Activated effector memory CD4-positive, alpha-beta T cell treated with Interleukin-2 at 50 U/mL for 16 hours (primary cell): ENCODE measurements at places on chromosomes 2 and 18.

DNA sequence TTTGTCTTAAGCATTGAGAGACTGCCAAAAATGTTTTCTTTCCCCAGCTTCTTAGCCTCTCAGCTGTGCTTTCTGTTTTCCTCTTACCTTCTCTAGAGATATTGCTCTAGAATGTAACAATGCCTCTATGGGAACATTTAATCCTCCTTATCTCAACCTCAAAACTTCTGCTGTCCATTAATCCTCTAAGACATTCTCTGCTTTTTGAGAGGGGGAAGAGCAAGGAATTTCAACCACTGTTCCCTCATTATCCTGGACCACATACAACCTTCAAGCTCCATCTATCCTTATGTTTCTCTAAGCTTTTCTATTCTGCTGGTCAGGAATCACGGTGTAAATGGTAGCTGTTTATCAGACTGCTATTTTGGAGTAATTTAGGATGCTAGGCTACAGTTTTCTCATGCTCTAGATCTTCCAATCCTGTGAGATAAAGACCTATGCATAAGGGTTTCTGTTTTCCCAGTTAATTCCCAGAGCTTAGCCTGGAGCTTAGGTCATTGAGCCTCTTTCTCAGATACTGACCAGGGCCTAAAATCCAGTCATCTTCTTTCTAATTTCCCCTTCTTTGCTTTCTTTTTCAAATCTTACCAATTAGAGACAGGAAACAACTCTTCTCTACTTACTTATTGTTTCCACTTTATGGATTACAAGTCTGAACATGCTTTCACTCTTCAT lies 282.0 kb downstream of the CALCRL start:
- no peak for DNase-seq

DNA sequence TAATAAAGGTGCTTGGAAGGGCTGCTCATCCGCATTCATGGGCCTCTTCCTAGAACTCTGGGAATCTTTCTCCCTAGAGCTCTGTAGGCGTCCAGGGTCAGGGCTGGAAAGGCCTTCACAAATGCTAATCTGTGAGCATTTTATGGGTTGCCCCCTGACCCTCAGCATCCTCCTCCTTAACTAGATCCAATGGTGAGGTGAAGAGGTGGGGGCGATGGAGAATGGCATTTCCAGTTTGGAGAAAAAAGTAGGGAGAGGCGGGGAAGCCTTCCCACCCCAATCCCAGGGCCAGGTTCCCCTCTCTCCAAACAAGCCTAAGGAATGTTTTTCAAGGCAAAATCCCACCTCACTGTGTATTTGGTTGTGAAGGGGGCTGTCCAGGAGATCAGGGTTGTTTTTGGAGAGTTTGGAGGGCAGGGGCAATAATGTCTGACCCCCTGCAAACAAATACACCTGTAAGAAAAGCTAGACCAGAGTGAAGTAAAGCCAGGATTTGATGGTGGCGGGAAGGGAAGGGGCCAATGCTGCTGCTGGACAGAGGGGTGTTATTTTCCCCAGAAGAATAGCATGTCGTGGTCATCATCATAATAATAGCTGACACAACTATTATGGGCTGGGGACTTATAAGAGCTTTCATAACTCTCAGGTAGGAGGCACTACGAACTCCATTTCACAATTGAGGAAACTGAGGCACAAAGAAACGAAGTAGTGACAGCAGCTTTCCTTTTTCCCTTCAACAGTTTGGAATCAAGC lies 1.4 kb upstream of the MYCN start:
- DNase-seq, result no peak

DNA sequence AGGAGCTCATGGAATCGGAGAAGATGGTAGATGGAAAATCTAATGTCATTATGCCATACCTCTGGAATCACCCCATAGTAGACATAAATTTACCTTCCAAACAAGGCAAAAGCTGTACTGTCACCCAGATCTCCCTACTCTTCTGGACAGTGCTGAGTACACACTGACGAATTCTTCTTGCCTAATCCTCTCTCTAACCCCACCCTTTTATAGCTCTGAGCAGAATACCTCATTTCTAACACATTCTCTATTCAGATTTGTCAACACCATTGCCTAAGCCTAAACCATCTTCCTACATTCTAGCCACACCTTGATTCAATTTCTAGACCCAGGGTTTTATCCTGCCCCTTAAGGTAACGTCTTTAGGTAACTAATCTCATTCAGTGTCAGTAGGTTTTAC lies 321.0 kb upstream of the NRP2 start:
- no peak for DNase-seq

- no peak for DNase-seq
Measured at GRCh38 chr2:47003641-47004427, 88.2 kb upstream of the MCFD2 start.

DNA sequence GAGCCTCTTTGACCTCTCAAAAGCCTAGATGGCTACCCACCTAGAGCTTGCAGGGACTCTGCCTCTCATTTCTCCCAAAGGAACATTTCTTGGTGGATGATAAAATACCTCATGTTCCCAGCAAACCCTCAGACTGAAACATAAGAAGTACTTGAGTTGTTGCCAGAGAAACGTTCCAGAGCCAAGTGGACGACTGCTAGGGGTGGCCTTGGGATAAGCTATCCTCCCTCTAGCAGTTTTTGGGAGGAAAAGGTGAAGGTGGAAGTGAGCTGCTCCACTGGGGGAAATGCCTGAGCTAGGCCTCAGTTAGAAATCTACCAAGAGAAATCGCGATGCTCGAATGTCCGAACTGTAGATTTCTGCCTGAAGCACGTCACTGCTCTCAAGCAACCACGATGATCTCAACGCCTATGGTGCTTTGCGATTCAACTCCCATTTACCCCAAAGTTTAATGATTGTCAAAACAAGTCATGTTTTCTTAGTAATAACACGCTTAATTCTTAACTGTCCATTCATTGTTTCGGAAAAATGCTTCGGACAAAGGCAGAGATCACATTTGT lies 91.5 kb downstream of the CCBE1 start:
- DNase-seq, result no peak

- no peak for DNase-seq
Measured at GRCh38 chr2:236577481-236578410, 8.1 kb downstream of the ACKR3 start.

DNA sequence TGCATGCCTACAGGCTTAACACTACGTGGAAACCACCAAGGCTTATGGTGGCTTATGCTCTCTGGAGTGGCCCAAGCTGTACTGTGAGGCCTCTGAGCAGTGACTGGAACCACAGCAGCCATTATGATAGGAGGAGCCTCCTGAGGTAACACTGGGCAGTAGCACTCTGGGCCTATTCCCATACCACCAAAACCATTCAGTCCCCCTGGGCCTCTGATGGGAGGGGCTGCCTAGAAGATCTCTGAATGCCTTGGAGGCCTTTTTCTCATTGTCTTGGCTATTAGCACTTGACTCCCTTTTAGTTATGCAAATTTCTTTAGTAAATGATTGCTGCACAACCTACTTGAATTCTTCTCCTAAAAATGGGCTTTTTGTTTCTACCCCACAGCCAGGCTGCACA lies 985.0 kb downstream of the DPP10 start:
- no peak for DNase-seq

DNA sequence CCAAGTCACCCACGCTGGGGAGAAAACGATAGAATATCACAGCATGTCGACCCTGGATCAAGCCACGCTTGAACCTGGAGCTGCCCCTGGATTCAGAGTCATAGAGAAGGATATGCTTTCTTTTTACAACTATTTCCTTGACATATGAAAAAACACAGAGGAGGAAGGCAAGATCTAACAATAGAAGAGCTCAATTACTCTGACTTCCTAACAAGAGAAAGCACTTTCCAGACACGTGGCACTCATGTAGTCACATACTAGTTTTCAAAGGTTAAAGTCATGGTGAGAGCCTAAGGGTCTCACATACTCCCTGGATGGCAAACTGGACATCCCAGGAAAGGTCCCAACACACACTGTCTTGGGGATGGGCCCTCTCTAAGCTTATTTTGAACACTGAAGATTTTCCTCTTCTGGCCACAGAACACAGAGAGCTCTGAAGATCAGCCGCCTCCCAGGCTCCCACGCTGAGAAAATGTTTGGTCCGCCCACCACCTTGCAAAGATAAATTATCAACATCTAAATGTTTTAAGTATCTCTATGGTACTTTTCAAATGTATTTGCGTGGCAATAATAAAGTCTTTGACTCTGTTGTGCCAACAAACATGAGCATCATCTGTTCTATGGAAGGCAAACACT lies 4.9 kb downstream of the PXDN start:
- DNase-seq, result no peak

- no peak for DNase-seq
Measured at GRCh38 chr2:85212841-85213240, 79.6 kb downstream of the TCF7L1 start.

DNA sequence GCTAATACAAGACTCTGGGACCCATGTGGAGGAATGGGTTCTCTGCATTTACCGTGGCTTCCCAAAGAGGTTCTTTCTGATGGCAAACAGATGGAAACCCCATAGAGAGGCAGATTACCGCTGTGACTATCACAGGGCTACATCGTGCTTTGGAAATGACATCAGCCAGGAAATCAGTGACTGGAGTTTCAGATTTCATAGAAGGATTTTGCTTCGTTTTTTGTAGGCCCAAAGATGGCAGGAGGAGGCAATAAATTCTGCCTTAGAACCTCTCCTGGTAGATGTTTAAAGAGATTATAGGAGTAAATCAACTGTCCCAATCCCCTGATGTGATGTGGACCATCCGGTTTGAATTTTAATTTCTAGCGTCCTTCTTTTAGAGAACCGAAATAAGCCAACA lies 214.1 kb downstream of the AGPS start:
- DNase-seq, result no peak

DNA sequence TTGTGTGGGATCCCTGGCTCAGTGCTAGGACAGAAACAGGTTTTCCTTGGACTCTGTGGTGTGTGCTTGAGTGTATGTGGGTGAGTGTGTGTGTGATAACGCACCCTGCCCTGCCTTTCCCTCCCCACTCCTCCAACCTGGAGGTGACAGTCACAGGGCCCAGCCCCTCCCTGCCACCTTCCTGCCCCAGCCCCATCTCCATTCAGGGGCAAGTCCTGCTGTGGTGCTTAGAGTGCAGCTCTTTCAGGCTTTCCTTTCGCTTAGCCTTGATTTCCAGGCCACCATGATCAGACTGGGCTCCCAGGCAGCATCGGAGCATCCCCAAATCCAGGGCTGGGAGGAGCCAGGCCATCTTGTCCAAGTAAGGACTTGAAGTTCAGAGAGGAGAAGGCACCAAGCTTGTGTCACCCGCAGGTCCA lies 185.2 kb downstream of the ZFP36L2 start:
- no peak for DNase-seq

DNA sequence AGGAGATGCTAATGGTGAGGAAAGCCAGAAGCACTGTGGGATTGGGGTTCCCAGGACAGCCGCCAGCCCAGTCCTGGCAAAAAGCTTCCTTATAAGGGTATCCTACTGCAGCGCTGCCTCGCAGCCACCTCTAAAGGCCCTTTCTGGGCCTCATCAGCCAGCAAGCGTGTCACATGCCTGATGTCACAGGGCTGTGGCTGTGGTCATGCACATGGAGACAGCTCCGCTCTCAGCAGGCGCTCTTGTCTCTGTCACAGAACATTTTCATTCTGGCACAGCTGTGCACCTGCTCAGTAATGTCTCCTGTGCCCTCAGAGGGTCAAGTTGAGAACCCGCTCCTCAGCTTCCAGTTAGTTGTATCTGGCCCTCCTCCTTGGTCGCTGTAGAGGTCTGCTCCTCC lies 17.7 kb upstream of the MAL start:
- DNase-seq, result no peak

DNA sequence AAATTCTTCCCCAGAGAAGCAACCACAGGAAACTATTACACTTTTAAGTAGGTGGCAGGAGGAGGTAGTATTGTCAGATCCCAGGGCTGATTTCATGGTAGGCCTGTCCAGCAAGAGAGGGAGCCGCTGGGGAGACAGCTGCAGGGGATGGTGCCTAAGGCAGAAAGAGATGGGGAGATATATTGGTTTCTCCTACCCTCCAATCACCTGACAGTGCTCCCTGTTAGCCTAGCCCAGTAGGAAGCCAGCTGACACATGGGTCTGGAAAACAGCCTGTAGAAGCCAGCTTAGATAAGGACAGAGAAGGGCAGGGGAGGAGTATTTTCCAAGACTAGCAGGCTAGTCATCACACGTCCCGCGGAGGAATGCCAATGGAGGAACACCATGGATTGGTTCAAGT lies 8.2 kb upstream of the SPOPL start:
- DNase-seq, result no peak

- no peak for DNase-seq
Measured at GRCh38 chr2:225223301-225223700, 176.2 kb upstream of the NYAP2 start.

DNA sequence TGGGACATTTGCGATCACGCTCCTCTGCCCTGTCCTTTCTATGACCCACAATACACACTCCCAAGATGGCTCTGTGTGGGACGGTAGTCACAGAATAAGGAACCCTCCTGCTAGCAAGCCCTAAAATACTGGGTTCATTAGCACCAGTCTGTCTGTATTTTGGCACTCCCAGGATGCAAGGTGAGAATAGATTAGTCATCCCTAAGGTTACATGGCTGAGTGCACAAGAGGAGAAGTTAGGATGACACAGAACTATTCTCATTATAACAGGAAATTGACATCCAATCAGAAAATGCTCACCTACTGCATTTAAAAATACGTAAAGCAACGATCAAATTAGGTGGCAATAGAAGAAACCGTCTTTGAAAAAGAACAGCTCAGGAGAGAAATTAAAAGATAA lies 590.2 kb downstream of the EPHA4 start:
- DNase-seq, result no peak

DNA sequence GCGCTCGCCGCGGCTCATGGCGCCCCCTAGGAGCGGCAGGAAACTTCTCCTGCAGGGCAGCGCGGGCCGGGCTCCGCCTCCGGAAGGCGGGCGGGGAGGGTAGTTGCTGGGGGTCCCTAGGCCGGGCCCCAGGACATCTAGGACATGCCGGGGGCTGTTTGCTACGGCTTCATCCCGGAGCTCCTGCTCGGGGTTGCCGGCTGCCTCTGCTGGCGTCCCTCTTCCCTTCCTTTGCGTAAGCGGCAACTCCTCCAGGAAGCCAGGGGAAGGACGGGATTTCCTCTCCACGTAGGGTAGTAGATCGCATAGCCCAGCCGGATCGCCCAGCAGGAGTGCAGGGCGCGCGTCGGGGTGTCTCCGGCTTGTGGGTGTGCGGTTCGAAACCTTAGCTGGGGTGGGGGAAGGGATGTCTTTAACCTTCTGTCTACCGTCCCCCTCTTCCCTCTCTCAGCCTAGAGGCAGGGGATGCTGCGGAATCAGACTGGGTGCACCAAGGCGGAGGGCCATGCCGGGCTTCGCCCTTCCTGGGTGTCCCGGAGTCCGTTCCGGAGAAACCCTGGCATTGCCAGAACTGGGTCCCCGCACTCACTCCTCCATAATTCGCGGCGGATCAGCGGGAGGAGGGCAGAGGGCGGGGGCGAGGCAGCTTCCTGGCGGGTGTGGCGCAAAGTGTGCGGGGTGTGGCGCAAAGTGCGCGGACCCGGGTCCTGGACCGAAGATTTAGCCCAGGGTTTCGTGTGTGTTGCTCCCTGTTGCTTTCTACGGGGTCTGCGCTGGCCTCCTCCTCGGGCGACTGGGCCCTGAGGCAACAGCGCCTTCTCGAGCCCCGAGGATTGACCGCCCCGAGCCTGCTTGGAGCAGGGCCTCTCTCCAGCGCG lies 12.2 kb upstream of the SKOR2 start:
- DNase-seq, result no peak
